ENCODE measurements at places on chromosomes 6 and 20. TPM values are rescaled to one million over a fixed set of nuclear protein-coding genes. Genes with fewer than 3 reads are reported as not detected.

DNA sequence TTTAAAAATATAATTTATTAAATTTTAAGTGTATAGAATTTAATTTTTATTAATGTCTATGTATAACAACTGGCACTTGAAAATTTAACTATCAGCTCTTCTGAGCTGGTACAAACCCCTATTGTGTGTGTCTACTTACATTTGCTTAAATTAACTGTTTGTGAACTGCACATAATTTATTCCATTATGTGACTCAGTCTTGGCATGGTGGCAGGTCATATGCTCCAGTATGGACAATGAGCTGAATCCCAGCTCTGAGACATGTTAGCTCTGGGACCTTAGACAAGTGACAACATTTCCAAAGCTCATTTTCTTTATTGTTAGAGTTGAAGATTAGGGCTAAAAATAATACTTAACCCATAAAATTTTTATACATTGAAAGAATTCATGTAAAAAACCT lies 526.1 kb upstream of the MARCKS start:
- DNase-seq: no peak

- DNase-seq: peak; percentile 18
Observed at GRCh38 chr6:44920952-44921491, 407.1 kb upstream of the RUNX2 start.

- DNase-seq: no peak
Observed at GRCh38 chr6:169106176-169106575, 147.5 kb downstream of the THBS2 start.

- DNase-seq: no peak
Observed at GRCh38 chr6:958488-958887, 265.5 kb upstream of the EXOC2 start.

DNA sequence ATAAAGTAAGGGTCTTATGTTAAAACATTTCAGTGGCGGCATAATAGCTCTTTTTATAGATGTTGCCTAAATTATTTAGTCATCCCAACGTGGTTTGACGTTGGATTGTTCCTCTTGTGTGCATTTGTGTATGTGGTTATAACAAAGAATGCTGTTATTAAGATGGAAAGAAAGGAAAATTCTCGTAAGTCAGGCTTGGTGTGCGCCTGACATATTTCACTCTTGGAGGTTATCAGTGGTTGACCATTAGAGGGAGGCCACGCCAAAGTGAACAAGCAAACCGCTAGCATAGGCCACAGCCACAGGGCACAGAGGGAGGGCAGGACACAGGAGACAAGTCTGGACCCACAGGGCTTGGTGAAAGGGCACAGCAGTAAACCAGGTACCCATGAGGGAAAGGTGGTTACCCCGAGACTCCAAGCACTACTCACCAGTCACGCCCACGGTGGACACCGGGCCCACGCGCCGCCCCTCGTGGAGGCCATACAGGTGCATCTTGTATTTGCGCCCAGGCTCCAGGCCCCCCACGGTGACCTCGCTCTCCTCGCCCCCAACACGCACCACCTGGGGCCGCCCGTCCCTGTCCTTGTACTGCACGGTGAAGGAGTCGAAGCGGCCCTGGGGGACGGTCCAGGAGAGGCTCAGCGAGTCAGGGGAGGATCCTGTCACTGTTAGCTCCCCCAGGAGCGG lies 22.9 kb downstream of the CYP21A2 start:
- DNase-seq: no peak

DNA sequence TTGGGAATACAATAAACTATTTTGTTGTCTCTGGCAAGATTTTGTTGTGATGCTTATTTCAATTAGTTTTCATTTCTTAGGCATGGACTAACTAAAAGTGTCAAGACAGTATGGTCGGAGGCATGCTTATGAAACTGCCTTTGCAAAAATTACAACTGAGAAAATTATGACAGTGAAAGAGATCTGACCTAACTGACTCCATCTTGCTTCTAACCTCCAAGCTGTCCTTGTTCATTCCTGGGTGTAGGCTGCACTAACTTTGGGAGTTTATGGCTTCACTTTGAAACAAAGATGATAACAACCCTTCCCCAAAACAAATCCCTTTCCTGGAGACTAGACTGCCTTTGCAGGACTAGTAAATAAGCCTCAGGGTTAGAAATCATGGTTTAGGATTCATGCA lies 4.1 kb upstream of the SHLD1 start:
- DNase-seq: no peak

DNA sequence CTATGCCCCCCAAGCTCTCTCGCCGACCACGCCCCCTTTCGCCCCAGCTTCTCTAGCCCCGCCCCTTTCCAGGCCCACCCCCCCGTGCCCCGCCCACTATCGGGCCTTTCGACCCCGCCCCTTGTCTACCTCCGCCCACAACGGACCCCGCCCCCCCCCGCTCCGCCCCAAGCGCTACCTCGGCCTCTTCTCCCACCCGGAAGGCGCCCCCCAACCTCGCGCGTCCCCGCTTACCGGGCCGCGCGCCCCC lies 200 bp downstream of the ZBTB22 start:
- DNase-seq: no peak

GRCh38 chr6:37501632-37502491 lies 2.2 kb upstream of the CCDC167 start:
- no peak for DNase-seq

- no peak for DNase-seq
Observed at GRCh38 chr6:159821122-159821521, 21.0 kb downstream of the PNLDC1 start.

- DNase-seq: no peak
Observed at GRCh38 chr6:17096096-17096495, 5.8 kb upstream of the STMND1 start.

- DNase-seq: peak; percentile 32
Observed at GRCh38 chr20:49398401-49399144, 83.9 kb downstream of the KCNB1 start.

DNA sequence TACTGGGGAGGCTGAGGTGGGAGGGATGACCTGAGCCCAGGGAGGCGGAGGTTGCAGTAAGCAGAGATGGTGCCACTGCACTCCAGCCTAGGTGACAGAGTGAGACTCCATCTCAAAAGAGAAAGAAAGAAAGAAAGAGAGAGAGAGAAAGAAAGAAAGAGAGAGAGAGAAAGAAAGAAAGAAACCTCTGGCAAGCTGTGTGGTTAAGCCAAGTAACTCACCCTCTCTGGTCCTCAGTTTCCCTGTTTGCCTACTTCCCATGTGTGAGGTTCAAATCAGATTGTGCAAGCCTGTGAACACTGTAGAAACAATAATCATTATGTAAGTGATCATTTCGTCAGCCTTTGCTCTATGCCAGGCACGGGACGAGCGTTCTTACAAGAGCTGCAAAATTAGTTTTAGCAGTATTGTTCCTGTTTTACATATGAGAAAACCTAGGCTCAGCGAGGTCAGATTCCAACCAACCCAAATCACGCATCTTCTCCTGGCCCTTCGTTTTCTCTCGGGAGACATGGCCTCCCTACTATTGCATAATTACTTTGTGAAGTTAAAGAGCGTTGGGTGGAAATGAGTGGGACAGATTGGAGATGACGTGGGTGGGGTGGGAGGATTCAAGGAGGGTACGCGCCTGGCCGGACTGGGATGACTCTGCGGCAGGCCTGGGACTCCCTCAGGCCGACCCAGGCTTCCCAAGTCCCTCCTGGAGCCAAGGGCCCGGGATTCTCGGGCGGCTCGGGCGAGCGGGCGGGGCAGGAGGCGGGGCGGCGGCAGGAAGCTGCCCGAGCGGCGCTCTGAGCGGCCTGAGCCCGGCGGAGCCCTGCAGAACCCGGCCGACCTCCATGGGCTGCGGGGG lies at the start of gene SNX21:
SNX21 (plus strand) TSS at position 770 of the 853 bp plus-strand sequence. CDS start 121 bp downstream, outside the sequence.
- DNase-seq: peak; percentile 61

DNA sequence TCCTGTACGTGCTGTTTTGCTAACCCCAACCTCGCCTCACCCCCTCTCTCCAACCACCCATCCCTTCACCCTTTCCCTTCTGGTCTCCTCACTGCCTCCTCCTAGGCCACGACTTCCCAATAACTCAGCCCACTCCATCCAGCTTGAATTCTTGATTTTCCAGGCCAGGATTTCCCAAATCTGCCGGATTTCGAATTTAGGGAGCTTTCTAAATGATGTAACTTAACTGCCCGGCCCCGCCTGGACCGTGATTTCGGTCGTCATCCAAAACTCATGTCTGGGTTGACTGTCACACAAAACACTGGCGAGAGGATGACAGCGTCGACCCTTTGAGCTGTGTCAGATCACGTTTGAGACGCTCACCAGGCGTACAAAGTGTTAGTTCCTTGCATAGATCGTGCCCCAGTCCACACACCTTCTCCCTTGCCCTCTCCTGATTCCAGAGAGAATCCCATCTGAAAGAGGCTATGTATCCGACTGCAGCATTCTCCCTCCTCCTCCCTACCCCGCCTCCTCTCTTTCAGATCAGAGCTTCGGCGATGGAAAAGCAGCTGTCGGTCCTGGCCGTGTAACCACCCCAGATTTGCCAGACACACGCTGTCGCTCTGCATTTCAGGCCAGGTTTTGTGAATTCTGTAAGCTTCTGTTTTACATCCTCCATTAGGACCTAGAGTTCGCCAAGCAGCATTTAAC lies 168.2 kb downstream of the GPX5 start:
- DNase-seq: no peak

DNA sequence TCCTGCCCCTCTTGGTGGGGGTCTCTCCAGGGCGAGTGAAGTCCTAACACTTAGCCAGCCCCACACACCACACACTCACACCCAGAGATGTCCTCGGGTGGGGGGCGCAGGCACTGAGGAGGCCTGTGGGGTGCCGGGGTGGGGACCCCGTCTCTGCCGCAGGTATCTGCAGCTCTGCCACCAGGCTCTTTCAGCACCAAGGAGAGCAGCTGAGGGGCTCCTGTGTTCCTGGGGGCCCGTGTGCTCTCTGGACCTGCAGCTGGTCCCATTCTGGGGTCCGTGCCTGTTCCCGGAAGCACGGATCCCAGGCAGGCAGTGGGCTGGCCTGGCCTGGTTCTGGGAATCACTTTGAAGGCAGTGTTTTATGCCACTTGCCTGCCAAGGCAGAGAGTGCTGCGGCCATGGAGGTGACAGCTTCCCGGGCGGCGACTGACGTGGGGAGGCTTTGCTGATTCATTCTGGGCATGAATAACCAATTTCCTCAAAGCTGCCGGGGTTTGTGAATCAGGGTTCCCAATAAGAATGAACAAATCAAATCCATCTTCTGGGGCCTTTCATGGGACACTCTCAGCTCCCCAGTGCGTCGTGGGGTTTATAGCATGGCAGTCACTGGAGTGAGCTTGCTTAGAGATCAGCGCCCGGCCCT lies 54.4 kb upstream of the SLCO4A1 start:
- DNase-seq: peak; percentile 70

The PGC gene
- total RNA-seq: 0.81 TPM

The RPP40 gene
- 30.2 TPM for total RNA-seq

The TFAP2A gene
- total RNA-seq: 0.40 TPM

The XRN2 gene
- total RNA-seq: 45.1 TPM

The FAM83C gene
- not detected for total RNA-seq

The GUCA1A gene
- total RNA-seq: not detected

The OXT gene
- total RNA-seq: not detected
